Anterior cingulate cortex (tissue), 58 donors: ENCODE measurements at places on chromosomes 11 and 22.

GRCh38 chr11:2104524-2105440 lies 34.4 kb downstream of the IGF2 start:
- no peak for DNase-seq

DNA sequence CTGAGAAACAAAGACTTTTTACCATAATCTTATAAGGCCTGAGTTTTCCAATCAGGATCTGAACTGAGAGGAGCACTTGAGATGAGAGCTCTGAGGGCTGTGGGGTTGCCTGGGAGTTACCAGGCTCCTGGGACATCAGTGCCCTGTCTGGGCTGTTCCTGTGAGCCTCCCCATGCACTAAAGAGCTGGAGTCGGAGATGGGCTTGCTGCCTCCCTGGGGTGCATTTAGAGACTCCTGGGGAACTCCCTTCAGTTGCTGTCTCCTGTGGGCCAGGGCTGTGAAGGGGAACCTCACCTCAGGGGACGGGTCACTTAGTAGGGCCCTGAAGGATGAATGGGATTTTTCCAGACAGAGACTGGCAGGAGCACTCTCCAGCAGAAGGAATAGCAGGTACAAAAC lies 33.3 kb downstream of the KCNC1 start:
- DNase-seq, result no peak

- DNase-seq, result no peak
These were observed 23.8 kb downstream of the BRD1 start for GRCh38 chr22:49803737-49804375.

DNA sequence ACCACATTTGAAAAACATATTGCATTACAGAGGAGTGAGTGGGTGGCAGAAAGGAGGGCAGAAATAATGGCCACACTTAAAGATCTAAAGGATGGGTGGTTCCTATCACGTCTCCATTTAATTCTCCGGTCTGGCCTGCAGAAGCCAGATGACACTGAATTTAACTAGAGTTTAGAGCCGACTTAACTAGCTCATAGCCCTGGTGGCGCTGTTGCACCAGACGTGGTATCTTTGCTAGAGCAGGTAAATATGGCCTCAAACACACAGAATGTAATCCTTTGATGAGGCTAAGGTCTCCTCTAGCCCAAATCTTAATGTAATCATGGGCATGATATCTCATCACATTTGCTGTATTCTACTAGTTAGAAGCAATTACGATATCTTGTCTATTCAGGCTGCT lies 51.5 kb upstream of the GAL start:
- no peak for DNase-seq

GRCh38 chr11:72075756-72076155 lies 4.6 kb downstream of the NUMA1 start:
- DNase-seq, result no peak

DNA sequence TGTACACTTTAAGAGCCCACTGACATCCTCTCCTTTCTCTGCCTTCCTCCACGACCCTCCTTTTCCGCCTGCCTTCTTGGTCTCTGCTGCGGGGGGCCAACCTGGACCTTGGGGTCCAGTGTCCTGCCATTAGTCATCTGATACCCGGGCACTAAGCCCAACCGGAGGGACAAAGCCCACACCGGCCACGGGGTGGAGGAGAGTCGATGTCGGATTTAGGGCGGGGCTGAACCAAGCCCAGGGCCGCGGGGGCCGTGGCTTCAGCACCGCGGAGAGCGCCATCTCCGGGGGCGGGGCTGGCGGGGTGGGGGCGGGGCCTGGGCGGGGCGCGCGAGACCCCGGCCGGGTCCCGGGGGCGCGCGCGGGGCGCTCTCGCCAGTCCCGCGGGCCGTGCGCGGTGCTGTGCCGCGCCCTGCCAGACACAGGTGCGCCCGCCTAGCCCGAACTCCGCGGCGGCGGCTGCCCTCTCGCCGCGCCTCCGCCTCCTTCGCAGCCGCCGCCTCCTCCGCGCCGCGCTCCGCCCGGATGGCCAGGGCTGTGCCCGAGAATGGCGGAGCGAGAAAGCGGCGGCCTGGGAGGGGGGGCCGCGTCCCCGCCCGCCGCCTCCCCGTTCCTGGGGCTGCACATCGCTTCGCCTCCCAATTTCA lies at the start of gene MAPK8IP1:
MAPK8IP1 (plus strand) TSS at position 378 of the 647 bp plus-strand sequence; CDS start at position 548, 170 bp downstream.
- no peak for DNase-seq

- DNase-seq, result no peak
These were observed 21.9 kb downstream of the HTR3B start for GRCh38 chr11:113926273-113927197.

GRCh38 chr11:12705874-12706273 lies 31.7 kb downstream of the TEAD1 start:
- no peak for DNase-seq
